GM12864 (cell line): ENCODE measurements at places on chromosomes 2 and 18.

- no peak for DNase-seq
Measured at GRCh38 chr2:231780123-231780908, 766 bp downstream of the PDE6D start.

- peak; percentile 31 for DNase-seq
Measured at GRCh38 chr2:173307293-173307692, 47.4 kb upstream of the CDCA7 start.

GRCh38 chr18:78662879-78663278 is 316.7 kb upstream of the SALL3 start:
- DNase-seq = no peak

DNA sequence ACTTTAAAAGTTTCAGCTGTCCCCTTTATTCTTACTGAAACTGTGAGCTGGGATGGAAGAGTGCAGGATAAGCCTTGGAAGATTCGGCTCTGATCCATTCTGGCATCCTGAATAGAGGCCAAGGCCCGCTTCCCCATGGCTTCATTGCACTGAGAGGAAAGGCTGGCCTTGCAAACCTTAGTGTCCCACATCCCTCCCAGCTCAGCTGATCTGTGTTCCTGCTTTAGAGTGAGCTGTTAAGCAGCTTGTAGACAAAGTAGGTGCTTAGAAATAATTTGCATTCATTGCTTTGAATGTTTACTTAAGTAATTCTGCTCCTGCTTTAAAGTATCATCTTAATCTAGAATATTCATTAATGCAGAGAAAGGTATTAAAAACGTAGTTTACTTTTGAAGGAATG is 169.6 kb upstream of the BOD1L2 start:
- no peak for DNase-seq

DNA sequence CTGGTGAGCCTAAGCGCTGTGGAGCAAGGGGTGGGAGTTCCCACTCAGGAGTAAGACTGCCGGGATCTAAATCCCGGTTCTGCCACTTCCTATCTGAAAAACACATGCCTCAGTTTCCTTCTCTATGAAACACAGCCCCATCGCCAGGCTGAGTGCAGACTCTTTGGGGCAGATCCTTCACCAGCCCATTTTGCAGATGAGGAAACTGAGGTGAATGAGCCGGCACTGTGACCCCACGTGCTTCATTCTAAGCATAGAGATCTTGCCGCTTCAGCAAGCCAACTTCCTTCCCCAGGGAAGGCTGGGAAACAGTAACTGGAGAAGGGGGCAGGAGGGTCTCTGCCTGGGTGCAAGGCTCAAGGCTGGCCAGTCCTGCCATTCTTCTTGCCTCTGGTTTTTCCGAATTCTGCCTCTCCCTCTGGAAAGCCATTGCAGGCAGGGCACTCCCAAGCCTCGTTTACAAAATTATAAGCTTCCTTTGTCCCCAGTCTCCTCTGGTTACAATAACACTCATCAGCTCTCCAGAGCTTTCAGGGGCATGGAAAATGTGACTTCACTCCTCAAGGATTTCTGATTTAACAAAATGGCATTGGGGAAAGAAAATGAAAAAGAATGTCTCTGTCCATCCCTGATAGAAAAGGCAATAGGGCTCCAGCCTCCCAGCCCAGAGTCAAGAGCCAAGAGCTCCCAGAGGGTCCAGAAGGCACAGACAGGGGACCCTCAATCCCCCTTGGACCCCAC is 249.2 kb downstream of the TNS1 start:
- DNase-seq = no peak

GRCh38 chr2:231371430-231372054 is 24.0 kb upstream of the B3GNT7 start:
- DNase-seq = no peak

DNA sequence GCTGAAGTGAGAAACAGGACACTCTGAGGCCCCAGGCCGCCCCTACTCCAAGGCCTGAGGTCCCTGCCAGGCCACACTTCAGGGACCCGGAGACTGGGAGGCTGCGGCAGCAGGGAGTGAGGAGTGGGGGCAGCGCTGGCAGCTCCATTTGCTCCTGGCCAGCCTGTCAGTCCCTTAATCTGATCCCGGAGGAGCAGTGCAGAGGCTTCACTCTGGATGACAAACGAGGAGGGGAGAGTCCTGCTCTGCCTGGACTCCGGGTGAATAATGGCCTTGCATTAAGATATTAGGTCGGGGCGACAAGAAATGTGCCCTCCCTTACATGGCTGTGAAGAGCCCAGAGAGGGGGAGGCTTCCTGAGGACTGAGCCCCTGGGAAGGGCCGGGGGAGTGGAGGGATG is 14.3 kb upstream of the PRSS56 start:
- no peak for DNase-seq
